ENCODE measurements at places on chromosomes 12 and 14. TPM values are rescaled to one million over a fixed set of nuclear protein-coding genes. Genes with fewer than 3 reads are reported as not detected.

Gene GLRX5
- total RNA-seq: 52.5 TPM

Gene CD4
- 0.28 TPM for total RNA-seq

Gene DICER1
- 24.0 TPM for total RNA-seq

Gene VRTN
- not detected for total RNA-seq

Gene KLRD1
- 0.28 TPM for total RNA-seq

Gene TMTC1
- total RNA-seq: 18.8 TPM

Gene NTN4
- 153 TPM for total RNA-seq

Gene TCHP
- 8.2 TPM for total RNA-seq

Gene CACNB3
- 10.7 TPM for total RNA-seq

Gene VASH1
- 2.7 TPM for total RNA-seq

Gene ADGRD1
- 1.1 TPM for total RNA-seq

Gene PELI2
- 3.8 TPM for total RNA-seq

Gene ZNF10
- total RNA-seq: 6.9 TPM

Gene PTCSC3
- total RNA-seq: not detected

Gene TMPRSS12
- not detected for total RNA-seq

Gene HSPB8
- 35.1 TPM for total RNA-seq

Gene LGMN
- 87.1 TPM for total RNA-seq

Gene POTEM
- total RNA-seq: not detected

Gene NGB
- not detected for total RNA-seq

Gene CLEC6A
- total RNA-seq: not detected

Gene TBX3
- 16.1 TPM for total RNA-seq

Gene SLC6A13
- 0.19 TPM for total RNA-seq

Gene ARL6IP4
- 101 TPM for total RNA-seq

Gene SYCP3
- total RNA-seq: 0.85 TPM

Gene POLE
- 13.0 TPM for total RNA-seq

Gene SLC10A1
- not detected for total RNA-seq

Gene PTGDR
- 0.58 TPM for total RNA-seq

Gene HAL
- under 0.01 TPM for total RNA-seq

Gene COCH
- total RNA-seq: 1.7 TPM

Gene KRT2
- not detected for total RNA-seq

Gene B4GALNT1
- total RNA-seq: 2.8 TPM

Gene TAS2R7
- total RNA-seq: not detected

Gene FAM181A
- total RNA-seq: not detected

Gene DCN
- 321 TPM for total RNA-seq

Gene SOAT2
- not detected for total RNA-seq

Gene FAM90A1
- 0.28 TPM for total RNA-seq

Gene RBM25
- 41.6 TPM for total RNA-seq

Gene GAS2L3
- total RNA-seq: 11.6 TPM

Gene RD3L
- not detected for total RNA-seq

Gene DBX2
- total RNA-seq: not detected

Gene GDF3
- not detected for total RNA-seq

Gene TSPAN8
- total RNA-seq: 15.2 TPM

Gene ADAMTS20
- not detected for total RNA-seq

Gene BATF
- 1.2 TPM for total RNA-seq

Gene PTPRR
- total RNA-seq: 2.8 TPM

Gene MAP1LC3B2
- total RNA-seq: 0.28 TPM

Gene OSGEP
- 58.1 TPM for total RNA-seq

Data from regular cardiac myocyte (primary cell).